ENCODE measurements at places on chromosomes 2 and 18. TPM values are rescaled to one million over a fixed set of nuclear protein-coding genes. Genes with fewer than 3 reads are reported as not detected.

DNA sequence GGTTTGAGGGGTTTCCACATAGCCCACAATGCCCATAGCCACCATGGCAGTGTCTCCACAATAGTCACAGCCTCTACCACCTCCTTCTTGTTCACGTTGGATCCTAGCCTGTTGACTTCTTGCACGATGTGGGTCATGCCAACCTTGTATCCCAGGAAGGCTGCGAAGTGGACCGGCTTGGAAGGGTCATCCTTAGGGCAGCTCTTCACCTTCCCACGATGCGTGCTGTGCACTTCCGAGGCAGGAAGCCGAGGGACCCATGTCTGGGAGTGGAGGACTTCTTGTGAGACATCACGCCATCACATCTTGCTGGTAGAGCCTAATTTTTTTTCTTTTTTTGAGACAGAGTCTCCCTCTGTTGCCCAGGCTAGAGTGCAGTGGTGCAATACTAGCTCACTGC is 144.6 kb upstream of the ASB18 start:
- DNase-seq: no peak

DNA sequence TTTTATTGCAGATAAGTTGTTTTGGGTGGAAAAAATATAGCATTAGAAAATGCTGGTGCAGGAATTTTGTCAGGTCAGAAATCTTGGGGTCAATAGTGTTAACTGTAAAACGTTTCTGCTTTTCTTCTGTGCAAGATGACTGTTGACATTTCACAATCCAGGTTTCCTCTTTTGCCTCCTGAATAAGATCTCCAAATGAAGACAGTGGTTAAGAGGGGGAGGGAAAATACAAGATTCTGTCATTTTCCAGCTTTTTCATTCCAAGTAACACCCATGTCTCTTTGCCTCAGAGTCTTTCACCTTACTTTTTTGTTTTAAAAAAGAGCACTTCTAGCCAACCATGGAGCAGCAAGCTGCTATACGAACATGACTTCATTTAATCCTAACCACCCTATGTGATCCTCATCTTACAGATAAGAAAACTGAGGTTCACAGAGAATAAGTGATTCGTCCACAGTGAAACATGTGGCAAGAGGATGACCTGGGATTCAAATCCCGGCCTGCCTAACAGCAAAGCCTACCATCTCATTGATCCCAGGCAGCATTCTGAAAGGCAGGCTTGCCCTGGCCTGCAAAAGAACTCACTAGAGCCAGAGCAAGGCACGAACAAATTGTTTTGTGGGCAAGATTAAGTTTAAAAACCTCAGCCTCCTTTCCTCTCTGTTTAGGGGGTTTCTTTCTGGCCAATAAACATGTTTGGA is 3.0 kb downstream of the PLEK start:
- no peak for DNase-seq

DNA sequence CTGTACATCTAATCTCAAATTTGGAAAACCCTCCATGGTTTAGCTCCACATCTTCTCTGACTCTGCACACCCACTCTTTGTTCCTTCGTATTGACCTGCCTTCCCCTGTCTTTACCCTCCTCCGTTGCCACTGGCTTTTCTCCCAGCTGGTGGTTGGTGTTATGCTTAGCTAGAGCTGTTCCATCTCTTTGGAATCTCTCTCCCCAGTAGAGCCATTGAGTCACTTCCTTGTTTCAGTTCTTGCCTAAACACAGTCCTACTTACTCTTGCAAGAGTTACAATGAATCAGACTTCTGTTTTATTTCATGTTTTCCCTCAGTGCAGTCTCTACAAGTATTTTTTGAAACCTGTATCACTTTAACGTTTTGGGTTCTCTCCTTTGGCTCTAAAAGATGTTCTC is 263.9 kb downstream of the LTBP1 start:
- no peak for DNase-seq

DNA sequence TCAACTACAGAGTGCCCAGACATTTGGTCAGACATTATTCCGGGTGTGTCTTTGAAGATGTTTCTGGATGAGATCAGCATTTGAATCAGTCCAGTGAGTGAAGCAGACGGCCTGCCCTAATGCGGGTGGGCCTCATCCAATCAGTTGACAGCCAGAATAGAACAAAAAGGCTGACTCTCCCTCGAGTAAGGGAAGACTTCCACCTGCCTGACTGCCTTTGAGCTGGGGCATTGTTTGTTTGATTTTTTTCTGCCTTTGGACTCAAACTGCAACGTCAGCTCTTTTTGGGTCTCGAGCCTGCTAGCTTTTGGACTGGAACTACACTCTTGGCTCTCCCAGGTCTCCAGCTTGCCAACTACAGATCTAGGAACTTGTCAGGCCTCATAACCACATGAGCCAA is 111.7 kb upstream of the AGAP1 start:
- no peak for DNase-seq

DNA sequence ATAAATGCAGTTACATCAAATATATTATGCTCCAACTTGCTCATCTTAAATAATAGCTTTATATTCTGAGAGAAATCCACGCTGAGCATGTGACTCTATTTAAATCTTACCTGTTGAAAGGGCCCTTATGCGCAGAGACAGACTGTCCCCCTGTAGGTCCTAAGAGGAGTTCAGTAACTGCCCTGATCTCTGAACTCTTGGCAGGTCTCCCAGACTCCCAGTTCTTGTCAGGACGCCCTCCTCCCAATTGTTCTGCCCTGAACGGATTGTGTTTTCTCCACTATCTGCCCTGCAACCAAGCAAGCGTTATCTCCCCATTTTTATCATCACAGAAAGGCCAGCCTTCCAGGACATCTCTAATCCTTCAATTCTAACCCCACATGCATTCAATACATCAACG is 954.6 kb downstream of the TSN start:
- no peak for DNase-seq

DNA sequence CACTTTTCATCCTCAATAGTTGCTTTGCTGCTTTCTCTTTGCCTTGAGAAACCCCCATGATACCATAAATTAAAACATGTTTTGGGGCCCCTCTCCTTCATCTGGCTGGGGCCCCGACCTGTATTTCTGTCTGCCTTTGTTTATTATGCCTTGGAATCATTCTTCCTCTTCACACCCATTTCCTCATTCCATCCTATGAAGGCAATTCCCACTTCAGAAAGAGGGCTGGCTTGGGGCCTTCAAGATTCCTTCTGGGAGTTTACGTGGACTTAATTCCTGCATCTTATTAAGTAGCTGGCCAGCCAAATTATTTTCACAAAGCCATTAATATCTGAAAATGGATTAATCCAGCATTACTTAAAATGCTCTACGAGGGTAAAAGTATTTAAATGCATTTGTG is 6.8 kb upstream of the LRRTM1 start:
- no peak for DNase-seq

DNA sequence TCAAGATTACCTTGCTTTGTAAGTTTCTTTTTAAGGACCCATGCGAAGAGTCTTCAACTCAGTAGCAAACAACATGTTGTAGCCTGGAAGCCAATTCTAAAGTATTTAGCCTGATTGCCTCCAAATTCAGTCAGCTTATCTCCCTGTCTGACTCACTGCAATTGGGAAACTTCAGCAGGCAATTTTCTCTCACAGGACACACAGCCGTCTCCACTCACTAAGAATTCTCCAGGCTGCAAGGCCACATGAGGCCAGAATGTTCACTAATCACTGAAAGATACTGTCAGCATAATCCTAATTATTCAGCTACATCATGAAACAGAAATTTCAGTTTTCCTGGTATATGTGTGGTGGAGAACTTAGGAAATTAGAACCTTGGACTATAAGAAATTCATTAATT is 78.1 kb upstream of the PDE1A start:
- no peak for DNase-seq

DNA sequence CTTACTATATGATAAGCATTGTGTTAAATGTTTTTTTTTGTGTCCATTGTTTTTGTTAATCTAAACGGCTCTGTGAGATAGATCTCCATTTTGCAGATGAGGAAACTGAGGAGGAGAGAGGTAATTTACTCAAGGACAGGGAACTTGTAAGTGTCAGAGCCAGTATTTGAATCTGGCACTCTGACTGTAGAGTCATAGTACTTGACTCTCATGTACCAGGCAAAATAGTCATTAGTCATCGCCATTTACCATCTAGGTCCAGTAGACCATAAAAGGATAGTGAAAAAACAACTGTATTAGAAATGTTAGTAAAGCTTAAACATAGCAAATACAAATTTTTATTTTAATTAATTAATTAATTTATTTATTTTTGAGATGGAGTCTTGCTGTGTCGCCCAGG is 4.8 kb downstream of the PSMD14 start:
- DNase-seq: no peak

DNA sequence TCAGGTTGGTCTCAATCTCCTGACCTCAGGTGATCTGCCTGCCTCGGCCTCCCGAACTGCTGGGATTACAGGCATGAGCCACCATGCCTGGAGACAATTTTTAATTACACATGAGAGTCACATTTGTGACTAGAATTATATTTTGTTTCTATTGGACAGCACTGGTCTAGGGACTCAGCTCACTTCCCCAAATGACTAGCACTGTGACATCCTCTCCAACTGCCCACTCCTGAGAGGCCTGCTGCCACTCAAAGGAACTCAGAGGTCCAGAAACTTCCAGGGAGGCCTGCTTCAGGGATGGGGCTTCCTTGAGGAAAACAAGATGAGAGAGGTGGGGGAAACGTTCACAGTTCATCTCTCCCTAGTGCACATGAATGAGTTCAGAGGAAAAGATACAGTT is 29.5 kb downstream of the TMEM163 start:
- DNase-seq: no peak

GRCh38 chr18:44969214-44969795 is 288.6 kb downstream of the SETBP1 start:
- no peak for DNase-seq

GRCh38 chr2:215609089-215610032 is 173.5 kb upstream of the FN1 start:
- no peak for DNase-seq

- peak; percentile 68 for DNase-seq
These were observed 8.7 kb downstream of the TMEM198 start for GRCh38 chr2:219552382-219553167.

GRCh38 chr2:74867841-74868658 is 34.1 kb downstream of the HK2 start:
- no peak for DNase-seq

Gene TBR1
- not detected for polyA plus RNA-seq

Gene SETBP1
- 11.6 TPM for polyA plus RNA-seq

Gene NAT8
- not detected for polyA plus RNA-seq

Gene ANKRD62
- not detected for polyA plus RNA-seq
